Eye (tissue), 1 donor: ENCODE measurements at places on chromosomes 13 and 19.

DNA sequence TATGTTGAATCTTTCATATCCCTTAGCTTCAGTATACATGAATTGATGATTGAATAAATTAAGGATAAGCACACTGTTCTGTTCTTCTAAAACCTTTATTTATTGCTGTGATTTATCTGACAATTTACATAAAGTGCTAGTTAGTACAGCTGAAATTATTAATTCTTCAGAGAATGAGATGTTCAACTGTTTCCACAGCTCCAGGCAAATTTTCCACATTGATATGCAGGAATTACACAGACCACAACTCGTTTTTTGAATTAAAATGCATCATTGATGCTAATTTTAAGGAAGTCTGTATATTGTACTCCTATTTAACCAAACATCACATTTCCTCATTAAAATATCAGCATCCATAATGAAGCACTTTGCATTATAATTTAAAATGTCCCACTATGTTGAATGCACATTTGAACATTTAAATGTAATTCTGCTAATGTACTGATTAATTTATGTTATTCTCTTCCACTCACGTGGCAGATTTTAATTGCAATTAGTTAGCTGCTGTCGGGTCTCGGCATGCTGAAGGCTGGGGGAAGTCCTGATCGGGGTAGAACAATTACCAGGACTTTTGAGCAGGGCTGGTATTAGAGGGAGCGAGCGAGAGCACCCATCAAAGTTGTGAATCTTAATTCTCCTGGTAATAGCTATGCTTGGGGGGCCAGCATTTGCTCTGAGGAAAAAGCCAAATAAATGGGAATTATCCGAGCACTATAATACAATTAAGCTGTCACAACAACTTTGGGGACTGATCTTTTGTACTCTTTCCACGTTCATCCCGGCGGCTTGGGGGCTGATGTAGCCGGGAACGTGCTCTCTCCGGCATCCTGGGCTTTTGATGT lies 136.7 kb upstream of the TMTC4 start:
- peak; percentile 88 for DNase-seq

GRCh38 chr19:34926685-34927375 lies at the start of gene ZNF30:
Gene ZNF30, plus strand, starts transcription at chr19:34926903. Its CDS starts 3,045 bp downstream, at chr19:34929948.
- DNase-seq = peak; percentile 96

DNA sequence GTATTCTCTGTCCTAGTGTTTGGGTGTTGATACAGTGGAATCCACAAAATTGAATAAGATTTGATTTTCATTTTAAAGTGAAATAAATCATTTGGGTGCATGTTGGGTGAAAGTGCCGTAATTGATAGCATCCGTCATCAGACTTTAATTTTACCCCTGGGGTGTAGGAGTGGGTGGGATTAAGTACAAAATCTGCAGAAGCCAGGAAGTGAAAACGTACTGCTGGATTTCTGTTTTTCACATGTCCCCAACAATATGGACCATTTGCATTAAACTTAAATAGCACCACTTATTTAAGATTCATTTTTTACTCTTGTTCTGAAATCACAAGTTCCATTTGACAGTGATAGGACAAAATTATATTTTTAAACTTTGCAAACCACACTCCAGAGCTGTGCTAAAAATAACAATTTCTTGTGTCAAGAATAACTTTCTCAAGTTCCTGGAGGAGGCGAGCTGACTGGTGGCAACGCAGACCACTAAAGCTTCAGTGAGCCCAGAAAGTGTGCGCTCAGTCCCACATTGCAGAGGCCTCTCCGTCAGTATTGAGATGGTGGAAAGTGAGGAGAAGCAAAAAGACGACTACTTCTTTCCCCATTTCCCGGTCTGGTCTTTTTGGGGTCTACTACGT lies 71.3 kb downstream of the ARHGEF7 start:
- no peak for DNase-seq

GRCh38 chr19:50275577-50276368 lies 53.4 kb downstream of the KCNC3 start:
- DNase-seq = no peak

DNA sequence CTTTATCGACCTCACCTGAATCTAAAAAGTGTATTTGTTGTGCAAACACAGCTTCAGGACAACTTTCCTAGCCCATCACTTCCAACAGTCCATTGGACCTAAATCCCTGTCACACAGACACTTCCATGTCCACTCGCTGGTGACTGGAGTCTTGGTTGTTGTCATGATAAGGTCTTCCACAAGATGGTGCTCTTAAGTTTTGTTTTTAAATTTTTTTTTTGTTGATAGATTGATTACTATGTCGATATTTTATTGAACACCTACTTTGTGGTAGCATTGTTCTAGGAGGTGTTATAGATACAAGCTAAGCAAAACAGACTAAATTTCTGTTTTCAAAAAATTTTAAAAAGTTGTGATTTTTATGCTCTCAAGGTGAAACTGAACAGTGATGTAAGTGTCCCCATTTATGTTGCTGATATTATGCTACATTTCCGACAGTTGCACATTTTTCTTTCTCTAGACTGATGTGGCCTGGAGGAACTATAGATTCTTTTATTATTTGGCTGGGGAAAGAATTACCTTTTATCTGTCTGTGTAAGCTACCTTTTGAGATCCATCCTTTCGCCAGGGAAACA lies 8.1 kb upstream of the ERICH6B start:
- peak; percentile 31 for DNase-seq

DNA sequence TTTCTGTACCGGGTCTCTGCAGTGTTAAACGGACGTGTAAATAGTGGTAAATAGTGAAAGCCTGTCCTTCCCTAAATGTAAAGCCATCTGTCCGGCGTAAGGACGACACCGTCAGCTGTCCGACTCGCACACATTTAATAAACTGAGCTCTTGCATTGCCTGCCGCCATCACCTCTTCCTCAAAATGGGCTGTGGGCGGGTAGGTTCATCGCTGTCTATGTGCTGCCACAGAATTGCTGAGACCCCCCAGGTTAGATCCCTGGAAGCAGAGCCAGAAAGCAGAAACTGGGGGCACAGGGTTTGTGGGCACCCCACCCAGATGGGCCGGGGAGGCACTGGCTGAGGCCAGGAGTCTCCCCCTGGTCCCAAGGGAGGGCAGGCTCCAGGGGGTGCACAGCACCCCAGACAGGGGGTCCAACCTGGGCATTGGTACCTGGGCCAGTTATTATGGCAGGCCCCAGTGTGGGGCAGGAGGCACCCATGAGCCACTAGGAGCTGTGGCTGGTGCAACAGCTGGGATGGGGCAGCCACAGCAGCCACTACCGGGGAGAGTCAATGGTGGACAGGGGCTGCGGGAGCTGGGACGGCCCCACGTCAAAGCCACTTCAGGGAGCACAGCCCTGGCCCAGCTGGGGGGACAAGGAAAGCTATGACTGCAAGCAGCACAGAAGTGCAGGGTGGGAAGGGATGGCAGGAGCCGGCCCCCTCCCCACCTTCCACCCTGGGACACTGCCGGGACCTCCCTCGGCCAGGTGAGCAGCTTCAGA lies 5.7 kb downstream of the C19orf25 start:
- peak; percentile 37 for DNase-seq

- no peak for DNase-seq
Observed at GRCh38 chr13:28606466-28606865, 52.5 kb upstream of the POMP start.

DNA sequence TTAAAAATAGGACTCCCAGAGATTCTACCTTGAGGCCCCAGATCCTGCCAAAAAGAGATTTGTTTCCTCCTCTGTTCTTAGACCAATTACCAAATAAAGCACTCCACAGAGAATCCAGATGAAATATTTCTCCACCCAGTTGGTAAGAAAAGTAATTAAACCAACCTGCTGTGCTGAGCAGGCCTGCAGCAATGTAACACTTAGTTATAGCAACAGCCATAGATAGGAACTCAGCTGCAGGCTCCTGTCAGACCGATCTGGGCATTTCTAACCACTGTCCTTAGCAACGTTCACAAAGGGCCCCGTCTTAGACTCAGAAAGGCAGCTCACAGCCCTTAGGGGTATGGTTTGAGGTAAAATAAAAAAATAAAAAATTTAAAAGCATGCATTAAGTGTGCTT lies 271.1 kb downstream of the KCNRG start:
- DNase-seq = no peak

- DNase-seq = no peak
Observed at GRCh38 chr13:51148223-51148951, 37.3 kb upstream of the C13orf42 start.

GRCh38 chr13:62320129-62321108 lies 904.8 kb upstream of the PCDH20 start:
- DNase-seq = peak; percentile 87

DNA sequence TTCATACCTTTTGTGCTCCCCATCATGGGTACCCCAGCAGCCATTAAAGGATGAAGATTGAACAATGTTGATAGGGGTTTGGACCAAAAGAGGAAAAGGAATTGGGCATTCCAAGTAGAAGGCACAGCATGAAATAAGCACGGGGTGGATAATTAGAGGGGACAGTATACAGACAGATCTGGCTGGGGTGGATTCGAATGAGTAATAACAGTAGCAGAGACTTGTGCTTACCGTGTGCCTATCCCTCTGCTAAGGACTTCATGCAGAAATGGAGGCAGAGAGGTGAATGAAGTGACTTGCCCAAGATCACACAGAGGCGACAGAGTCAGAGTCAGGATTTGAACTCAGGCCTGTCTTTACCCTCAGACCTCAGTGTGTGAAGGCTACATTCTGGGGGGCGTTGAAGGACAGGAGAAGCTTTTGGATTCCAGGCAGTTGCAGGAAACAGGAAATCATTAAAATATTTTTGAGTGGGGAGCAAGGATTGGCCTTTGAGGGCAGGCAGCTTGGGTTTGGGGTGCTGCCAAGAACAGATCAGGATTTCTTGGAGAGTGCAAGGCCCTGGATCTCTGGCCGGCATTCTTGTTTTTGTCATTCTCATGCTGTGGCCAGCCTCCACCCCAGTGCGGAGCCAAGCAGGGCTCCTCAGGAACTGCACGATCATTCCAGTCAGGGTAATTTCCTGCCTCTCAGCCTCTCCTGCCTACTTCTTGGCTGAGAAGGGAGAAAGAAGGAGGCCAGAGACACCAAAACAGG lies 18.7 kb downstream of the PAF1 start:
- peak; percentile 21 for DNase-seq

DNA sequence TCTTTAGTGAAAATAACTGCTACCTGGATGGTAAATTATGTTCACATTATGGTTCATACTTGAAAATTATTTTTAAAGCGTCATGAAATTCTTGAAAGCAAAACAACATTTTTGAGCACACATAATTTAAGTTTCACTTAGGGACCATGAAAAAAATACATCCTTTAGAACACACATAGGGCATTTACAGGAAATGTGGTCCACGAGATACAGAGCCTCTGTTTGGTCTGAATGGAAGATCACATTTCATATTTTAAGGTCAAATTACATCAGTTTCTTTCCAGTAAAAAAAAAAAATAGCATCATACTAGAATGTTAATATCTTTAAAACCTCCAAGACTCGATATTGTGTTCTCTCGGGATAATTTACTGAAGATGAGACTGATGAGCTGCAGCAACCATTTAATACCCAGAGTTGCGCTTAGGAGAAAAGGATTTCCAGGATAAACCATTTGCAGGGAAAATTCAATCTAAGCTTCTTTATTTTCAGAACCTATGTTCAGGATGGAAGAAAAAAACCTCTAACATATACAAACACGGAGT lies 720.7 kb downstream of the DIAPH3 start:
- no peak for DNase-seq

DNA sequence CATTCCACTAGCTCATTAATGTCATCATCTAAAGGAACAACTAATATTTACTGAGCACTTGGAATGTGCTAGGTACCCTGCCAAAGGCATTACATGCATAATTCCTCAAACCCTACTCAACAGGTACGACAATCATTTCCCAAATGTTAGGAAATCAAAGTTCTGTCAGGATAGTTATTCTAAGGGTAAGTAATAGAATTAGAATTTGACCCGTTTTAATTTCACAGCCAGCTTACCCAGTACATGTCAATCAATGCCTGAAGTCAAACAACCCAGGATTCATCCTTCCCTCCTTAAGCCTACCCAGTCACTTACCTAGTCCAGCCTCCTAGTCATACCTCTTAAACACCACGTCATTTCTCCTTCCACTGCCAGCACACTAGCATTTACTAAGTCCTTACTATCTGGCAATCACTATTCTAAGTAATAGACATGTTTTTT lies 2.4 kb downstream of the LNX2 start:
- no peak for DNase-seq

DNA sequence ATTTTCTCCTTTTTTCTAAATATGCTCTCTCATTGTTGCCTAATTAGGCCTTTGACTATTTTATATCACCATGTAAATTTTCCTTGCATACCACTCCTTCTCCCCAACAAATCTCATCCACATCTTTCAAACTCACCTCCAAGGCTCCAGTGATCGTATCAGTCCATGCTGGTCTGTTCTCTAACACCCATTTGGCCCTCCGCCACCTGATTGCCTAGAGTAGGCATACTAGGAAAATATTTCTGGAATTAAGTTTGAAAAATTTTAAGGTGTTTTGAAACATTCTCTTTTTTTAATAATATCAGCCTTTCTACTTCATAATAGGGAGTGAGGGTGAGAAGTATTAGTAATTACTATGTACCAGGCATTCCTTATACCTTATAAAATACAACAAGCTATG lies 473.9 kb downstream of the FGF9 start:
- DNase-seq = no peak

DNA sequence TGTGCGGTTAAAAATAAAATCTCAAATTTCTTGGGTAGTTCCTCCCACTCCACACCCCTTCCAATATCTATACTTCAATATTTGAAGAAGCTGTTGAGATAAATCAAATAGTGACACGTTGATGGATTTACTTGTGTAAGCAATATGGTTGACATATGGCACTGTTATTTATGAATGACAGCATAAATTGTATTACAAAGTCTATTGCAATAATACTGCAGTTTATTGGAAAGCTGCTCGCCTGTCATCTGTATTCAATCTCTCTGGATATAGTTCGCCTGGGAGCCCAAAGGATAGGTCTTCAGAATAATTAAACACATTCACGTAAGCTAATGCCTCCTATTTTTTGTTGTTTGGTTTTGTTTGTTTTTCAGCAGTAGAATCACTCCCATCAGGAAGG lies 5.0 kb upstream of the ZIC5 start:
- DNase-seq = peak; percentile 55

GRCh38 chr19:40348961-40349507 lies 539 bp downstream of the PLD3 start:
- peak; percentile 70 for DNase-seq
